ENCODE measurements at places on chromosomes 2 and 18.

DNA sequence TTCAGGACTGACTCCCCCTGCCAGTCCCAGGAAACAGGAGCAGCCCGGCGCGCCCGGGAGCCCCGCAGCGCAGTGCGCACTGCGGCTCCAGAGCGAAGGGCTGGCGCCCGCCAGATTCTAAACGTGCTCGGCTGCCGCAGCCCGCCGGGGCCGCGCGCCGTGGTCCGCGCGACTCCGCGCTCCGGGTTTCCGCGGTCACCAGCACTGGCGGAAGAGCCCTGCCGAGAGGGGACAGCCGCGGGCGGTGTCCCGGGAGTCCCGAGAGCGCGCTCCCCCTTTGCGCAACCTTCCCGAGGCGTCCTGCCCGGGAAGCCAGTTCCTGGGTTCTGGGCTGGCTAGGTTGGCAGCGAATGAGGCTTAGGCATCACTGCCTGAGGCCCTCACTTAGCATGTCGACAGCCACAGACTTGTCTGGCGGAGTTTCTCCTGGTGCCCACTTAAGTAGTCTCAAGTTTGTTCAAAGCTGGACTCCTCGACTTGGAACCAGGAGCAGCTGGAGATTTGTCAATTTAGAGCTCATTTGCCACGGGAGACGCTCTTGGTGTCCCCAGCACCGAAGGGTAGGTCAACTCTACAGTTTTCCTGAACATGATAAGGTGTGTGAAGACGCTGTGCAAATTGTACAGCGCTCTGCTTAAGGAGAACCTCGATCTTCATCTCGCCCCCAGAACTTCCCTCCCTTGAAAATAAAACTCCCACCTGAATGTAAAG, 1.5 kb upstream of the VSNL1 start:
- DNase-seq, result no peak

GRCh38 chr2:199303728-199304177, 154.0 kb downstream of the SATB2 start:
- DNase-seq, result no peak

DNA sequence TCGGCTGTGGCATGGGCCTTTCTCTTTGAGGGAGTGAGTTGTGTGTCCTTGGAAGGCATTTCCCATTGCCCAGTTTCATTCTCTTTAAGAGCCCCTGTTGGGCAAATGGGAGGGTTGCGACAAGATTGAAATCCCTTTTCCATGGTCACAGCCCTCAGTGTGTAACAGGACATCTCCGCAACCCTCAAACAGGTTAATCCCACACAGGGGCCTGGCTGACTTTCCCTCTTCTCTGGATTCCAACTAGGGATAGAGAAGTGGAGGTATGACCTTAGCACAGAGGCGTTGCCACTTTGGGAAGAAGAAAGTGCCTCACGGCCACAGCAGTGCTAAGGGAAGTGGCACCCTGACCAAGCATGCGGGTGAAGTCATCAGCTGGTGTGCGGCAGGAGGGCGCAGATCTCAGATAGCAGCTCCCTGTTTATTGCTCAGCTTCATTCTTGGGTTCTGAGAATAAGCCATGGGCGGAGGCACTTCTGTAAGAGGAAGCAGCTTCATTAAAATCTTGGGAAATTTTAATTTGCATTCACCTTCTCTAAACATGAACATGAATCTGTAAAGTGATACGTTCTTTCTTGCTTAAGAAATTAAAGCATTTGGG, 256.5 kb downstream of the GBX2 start:
- DNase-seq, result no peak

GRCh38 chr18:5288517-5288935, 7.0 kb downstream of the ZBTB14 start:
- DNase-seq, result no peak
